ENCODE measurements at places on chromosomes 6 and 20.

DNA sequence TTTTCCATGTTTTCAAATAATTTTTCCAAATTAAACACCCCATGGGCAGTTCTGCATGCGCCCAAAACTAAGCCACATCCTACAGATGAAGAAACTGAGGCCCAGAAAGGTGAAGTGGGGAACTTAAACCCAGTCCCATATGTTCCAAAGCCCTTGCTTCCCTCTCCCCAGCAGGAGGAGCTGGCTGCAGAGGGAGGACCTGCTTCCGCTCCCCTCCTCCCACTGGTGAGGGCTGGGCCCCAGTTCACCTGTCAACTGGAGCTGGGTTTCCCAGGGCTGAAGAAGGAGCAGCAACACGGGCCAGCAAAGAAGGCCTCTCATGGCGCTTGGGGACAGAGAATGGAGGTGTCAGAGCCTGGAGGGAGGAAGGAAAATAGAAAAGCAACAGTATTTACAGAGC is 1.4 kb upstream of the RBPJL start:
- DNase-seq, result no peak

DNA sequence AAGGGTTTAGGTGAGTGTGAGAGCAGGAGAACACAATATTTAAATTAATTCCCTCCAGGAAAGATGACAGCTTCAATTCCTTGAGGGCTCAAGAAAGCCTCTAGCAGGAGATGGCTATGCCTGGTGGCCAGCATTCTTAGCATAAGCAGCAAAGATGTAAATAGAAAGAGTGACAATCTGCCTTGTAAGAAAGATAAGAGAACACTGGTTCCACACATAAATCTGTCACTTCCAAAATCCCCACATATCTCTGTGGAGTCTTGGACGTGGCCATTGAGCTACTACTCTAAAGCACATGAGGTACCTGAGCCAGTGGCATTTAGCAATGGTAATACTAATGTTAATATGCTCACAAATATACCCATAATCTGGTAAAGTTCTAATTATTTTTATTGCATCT is 29.2 kb downstream of the DEFB114 start:
- DNase-seq, result no peak

DNA sequence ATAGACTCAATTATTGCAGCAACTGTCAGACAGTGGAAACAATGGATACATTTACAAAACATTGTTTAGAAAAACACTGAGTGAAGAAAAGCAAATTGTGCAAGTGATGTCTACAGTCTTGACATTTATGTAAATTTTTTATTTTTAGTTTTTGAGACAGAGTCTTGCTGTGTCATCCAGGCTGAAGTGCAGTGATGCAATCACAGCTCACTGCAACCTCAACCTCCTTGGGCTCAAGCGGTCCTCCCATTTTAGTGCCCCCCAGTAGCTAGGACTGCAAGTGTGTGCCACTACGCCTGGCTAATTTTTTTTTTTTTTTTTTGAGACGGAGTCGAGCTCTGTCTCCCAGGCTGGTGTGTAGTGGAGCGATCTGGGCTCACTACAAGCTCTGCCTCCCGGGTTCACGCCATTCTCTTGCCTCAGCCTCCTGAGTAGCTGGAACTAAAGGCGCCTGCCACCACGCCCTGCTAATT is 9.7 kb downstream of the CNBD2 start:
- no peak for DNase-seq

DNA sequence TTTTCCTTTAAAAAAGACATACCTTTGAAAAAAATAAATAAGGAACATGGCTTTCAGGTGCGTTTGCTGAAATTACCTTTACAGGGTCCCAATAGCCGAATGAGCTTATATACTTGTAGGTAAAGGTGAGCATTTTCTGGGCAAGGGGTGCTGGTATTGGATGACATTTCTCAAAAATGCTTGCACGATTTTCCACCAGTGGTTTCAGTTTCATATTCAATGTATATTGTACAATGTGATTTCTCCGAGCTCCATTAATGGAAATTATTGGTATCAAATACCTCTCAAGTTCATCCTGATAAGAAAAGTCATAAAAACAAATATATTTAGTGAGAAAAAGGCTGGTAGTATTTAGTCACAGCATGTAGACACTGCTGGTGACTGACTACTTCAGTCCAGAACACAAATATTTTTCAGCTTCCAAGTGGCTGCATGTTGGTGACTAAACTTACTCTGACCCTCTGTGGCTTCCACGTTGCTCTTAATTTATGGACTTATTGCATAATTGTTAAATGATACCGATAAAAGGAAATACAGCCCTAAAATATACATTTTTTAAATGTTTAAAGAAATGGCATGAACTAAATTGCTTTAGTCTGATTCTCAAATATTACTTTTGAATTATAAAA is 32.9 kb upstream of the ZBTB24 start:
- no peak for DNase-seq

DNA sequence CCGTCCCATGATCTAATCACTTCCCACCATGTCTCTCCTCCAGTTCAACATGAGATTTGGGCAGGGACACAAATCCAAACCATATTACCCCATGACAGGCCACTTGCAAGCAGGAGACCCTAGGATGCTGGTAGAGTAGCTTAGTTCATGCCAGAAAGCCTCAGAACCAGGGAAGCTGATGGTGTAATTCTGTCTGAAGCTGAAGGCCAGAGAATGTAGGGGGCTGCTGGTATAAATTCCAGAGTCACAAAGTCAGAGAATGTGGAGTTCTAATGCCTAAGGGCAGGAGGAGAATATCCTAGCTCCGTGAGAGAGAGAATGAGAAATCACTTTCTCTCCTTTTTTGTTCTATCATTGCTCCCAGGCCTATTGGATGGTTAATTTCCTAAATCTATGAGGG is 90.3 kb upstream of the IMPG1 start:
- no peak for DNase-seq

DNA sequence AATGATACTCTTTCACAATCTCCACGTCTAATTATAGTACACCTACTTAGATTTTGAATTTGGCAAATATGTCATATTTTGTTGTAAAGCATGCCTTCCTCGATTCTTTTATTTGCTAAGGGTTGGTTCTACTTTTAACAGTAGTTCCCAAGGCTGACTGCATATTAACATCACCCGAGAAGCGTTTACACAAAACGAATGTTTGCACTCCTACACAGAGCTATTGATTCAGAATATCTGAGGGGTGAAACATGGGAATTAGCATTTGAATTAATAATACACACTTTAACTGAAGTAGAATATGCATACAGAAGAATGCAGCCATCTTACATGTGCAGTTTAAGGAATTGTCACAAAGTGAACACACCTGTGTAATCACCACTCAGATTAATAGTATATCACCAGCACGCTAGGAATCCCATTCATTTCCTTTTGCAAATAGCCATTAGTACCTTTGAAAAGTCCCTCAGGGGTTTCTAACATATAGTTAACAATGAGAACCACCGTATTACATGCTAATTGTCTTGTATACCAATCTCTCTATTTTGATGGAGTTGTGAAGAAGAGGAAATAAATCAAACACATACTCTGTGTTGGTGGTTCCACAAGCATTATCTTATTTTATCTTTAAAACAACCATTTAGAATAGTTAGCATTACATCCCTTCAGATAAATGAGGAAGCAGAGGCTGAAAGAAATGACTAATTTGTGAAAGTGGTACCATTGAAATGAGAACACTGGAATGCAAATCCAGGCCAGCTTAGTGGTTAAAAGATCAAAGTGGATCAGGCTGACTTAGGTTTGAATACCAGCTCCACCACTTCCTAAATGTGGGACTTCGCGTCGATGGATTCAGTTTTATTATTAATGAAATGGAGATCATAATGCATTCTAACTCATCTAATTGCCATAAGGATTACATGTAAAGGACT is 317.6 kb downstream of the HDGFL1 start:
- DNase-seq, result no peak

GRCh38 chr6:69816026-69816425 is 19.2 kb upstream of the LMBRD1 start:
- DNase-seq, result no peak

DNA sequence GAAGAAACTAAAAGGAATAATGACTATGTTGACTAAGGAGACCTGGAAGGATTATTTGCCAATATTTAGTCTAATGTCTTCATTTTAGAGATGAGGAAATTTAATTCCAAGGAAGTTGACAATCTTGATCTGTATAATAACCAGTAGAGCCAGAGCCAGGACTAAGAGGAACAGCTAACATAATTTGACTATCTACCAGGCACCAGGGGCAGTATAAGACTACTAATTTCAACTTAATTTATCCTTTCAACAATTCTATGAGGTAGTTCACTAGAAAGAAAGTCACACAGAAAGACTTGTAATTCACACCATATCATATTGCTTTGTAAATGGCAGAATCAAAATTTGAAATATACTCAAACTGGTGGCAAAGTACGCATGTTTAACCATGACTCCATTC is 273.0 kb upstream of the STXBP5 start:
- DNase-seq, result no peak

- DNase-seq, result no peak
Measured at GRCh38 chr20:44579313-44580081, 2.9 kb upstream of the PKIG start.

GRCh38 chr20:38166703-38167233 is 1.7 kb upstream of the TGM2 start:
- no peak for DNase-seq

DNA sequence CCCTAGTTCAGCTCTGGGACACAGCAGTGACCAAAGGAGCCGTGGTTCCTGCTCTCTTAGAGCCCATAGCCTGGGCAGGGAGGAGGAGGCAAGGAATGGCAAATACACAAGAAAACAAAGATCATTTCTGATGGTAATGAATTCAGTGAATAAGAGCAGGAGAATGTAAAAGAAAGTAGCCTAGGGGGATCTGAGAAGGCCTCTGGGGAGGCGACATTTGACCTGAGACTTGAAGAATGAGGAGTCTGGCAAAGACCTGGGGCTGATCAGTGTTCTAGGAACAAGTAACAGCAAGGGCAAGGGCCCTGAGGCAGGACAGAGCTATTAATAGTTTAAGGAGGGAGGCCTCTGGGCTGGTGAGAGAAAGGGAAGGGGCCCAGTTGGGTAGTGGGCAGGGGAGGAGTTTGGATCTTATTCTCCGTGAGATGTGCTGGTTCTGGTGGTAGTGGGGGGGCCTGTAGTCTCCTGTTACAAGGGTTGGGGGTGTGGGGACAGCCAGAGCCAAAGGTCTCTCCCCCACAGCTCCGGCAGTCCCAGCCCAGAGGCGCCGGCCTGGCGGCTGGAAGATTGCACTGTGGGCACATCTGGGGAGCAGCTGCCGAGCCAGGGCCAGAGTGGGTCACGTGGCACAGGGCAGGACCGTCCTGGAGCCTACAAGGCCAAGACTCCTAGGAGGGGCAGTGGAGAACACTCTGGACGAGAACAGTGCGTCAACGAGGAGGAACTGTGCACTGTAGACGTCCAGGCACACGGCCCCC is 9.3 kb upstream of the ID1 start:
- no peak for DNase-seq

GRCh38 chr6:108546079-108547049 is 14.4 kb upstream of the FOXO3 start:
- no peak for DNase-seq

DNA sequence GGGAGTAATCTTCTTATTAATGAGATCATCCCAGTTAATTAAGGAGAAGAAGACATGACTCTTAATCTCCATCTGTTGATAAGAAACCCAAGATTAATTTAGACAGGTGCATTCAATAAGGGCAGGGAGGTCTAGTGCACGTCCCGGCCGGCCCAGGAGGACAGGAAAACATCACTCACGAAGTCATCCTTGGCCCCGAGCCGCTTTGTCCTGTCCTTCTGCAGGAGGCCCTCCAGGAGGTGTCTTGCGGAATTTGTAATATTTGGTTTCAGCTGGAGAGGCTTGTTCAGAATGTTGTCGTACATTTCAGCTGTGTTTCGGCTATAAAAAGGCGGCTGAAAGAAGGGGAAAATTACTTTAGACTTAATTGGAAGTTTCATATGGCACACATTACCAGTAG is 118.4 kb upstream of the SLC2A12 start:
- DNase-seq, result no peak

DNA sequence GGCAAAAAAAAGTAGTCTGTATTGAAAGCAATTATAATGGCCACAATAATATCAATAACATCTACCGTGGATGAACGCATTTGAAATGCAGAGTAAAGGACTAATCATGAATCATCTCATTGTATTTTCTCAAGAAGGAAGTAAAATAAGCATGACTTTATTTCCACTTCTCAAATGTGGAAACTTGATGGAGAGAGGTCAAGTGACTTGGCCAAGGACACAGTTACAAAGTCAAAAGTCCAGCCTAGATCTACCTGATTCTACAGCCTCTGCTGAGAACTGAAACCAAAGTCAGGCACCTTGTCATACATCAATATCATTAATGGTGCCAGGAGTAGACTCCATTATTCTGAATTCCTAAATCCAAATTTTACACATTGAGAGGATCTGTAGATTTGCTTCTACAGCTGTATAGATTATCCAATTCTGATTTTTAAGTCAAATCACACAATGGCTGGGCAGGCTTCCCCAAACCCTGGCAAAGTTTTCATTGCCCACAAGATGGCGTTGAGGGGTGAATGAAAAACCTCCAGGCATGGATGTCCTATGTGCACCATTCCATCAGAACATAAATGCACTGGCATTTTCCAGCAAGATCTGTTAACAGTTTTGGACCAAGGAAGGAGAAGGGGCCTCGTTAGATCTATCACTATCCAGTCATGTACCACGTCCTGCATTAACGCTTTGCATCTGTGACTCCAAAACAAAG is 423.1 kb downstream of the MAFB start:
- no peak for DNase-seq

GRCh38 chr6:160038479-160038878 is 69.6 kb downstream of the IGF2R start:
- DNase-seq, result no peak

- DNase-seq, result no peak
Measured at GRCh38 chr6:119112812-119113530, 34.5 kb upstream of the FAM184A start.

GRCh38 chr6:30481211-30481964 is 7.9 kb upstream of the HLA-E start:
- DNase-seq, result no peak

- no peak for DNase-seq
Measured at GRCh38 chr6:70168681-70169377, 134.1 kb downstream of the COL9A1 start.

DNA sequence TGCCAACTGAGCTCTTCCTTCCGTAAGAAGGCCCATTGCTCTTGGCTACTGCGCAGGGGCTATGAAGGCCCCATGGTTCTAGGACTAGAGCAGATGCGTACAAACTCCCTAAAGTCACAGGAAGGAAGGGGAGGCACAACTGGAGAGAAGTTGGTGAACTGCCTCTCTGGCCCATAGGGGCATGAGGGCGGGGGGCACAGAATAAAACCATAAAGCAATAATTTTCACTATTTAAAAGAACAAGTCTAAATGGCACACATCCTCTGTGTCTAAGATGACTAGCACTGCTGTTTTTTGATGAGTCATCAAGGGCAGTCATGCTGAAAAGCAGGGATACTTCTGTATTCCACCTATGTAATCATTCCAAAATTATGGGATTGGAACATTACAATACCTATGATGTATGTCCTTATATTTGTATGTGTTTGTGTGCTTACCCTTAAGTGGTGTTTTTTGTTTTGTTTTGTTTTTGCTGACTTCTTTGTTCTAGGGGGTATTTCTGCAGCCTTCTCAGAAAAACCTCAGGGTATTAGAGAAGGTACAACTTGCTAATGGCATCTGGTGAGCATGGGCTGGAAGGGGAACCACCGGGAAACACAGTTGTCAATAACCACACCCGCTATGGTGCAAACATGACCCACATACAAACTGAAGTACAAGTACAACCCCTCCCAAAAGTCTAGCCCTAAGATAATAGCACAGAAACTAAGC is 36.9 kb downstream of the B4GALT5 start:
- DNase-seq, result peak; percentile 44
